ENCODE measurements at places on chromosomes 1 and 21.

DNA sequence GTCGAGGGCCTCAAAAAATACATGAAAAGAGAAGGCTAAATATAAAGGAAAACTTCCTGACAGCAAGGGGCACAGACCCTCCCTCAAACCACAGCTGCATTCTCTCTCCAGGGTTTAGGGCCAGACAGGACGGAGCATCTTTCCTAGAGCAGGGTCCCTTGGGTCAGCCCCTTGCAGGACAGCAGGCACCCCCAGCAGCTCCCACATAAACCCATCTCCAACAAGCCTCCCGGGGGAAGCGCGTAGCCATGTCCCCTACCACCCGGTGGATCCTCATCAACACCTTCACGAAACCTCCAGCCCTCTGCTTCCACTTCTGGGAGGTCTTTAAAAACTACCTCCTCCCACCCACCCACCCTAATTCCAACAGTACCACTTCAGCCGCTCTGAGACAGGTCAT lies 59.5 kb downstream of the CD46 start:
- DNase-seq, result no peak

DNA sequence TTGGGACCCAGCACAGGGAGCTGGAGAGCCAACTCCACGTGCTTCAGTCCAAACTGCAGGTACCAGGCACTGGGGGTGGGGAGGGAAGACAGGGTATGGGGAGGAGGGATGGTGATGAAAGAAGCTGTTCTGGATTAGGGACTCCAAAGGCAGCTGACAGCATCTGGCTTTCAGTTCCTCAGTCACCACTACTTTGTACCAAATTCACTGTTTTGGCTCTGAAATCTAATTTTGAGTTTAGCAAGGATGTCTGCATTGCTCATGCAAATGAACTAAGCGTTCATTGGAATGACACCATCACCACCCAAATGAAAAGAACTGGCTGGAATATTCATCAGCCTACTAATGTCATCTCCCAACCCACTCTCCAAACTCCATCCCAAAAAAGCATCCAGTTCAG lies 8.7 kb downstream of the C1orf74 start:
- no peak for DNase-seq

- no peak for DNase-seq
Measured at GRCh38 chr1:109120356-109120755, 6.4 kb downstream of the ELAPOR1 start.

DNA sequence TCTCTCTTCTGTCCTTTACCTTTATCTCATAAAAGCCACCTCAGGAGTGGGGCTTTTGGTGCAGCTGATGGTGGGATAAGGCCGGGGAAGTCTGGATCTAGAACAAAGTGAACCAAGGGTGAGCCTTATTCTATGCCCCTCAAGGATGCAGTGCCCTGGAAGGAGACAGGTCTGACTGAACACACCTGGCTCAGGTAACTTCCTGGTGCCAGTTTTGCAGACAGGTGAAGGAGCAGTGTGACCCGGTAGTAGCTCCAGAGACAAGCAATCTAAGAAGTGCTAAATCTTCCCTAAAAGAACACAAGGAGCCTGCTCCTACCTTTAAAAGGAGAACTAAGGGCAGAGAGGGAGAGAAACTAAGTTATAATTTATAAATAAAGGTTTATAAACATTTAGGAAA lies 2.9 kb downstream of the KCNJ15 start:
- no peak for DNase-seq

DNA sequence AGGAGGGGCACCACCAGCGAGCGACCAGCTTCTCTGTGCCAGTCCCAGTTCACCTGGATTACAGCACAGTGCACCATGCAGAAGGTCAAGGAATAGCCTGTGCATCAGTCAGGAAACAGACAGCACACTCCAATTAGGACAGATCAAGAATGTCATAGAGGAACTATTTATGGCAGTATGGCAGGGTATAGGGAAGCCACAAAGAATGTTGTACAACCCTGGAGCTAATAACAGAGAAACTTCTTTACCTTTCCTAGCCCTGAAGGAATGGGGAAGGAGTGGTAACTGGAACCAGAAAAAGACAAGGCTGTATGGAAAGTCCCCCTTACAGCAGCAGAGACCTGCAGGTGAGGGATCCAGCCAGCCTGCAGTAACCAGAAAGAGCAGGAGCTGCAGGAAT lies 87.8 kb upstream of the USP24 start:
- DNase-seq, result no peak

GRCh38 chr1:56939209-56939608 lies 26.6 kb downstream of the C8B start:
- DNase-seq, result no peak

GRCh38 chr1:205239078-205239477 lies 11.3 kb downstream of the TMCC2 start:
- no peak for DNase-seq

DNA sequence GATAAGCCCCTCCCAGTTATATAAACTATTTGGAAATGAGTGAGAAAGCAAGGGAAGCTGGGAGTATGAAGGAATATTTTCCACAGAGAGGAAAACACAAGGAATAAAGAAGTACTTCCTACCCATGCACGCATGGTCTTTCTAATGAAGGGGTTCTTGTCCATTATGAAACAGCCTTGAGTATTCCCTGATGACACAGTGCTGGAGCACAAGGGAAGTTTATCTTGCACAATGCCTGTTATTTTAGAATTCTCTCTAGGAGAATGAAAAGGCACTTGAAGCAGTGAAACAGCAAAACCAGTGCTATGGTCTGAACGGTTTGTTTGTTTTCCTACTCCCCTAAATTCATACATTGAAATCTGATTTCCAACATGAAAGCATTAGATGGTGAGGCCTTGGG lies 38.6 kb upstream of the ADAMTS1 start:
- no peak for DNase-seq

- DNase-seq, result no peak
Measured at GRCh38 chr1:3924825-3925220, 24.8 kb upstream of the C1orf174 start.

GRCh38 chr1:61925591-61926298 lies 183.5 kb downstream of the PATJ start:
- DNase-seq, result no peak

GRCh38 chr1:17643861-17644703 lies 104.6 kb downstream of the ARHGEF10L start:
- DNase-seq, result no peak

DNA sequence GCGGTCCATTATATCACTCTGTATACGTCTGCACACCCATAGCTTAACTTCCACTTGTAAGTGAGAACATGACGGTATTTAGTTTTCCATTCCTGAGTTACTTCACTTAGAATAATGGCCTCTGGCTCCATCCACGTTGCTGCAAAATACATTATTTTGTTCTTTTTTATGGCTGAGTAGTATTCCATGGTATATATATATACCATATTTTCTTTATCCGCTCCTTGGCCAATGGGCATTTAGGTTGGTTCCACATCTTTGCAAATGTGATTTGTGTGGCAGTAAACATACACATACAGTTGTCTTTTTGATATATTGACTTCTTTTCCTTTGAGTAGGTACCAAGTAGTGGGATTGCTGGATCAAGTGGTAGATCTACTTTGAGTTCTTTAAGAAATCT lies 245.1 kb downstream of the NFIA start:
- DNase-seq, result no peak

DNA sequence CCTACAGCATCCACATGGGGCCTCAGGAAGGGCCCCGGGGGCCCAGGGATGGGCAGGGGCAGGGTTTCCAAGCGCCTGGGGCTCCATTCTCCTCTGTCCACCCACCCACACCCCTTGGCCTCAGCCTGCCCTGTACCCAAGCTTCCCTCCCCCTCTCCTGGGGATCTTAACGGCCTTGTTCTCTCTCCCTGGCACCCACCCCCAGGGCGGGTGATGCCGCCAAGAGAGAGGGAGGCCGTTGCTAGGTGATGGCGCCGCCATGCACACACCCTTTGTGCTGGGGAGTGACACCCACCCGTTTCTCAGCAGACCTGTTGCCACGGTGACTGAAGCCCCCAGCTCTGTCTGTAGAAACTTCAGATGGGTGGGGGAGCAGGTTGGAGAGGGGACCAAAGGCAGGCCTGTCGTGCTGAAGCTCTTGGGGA lies 7.6 kb downstream of the GPR37L1 start:
- DNase-seq, result no peak

- no peak for DNase-seq
Measured at GRCh38 chr1:225500624-225501192, 72.9 kb upstream of the LBR start.

- no peak for DNase-seq
Measured at GRCh38 chr1:208665936-208666335, 421.8 kb upstream of the PLXNA2 start.

DNA sequence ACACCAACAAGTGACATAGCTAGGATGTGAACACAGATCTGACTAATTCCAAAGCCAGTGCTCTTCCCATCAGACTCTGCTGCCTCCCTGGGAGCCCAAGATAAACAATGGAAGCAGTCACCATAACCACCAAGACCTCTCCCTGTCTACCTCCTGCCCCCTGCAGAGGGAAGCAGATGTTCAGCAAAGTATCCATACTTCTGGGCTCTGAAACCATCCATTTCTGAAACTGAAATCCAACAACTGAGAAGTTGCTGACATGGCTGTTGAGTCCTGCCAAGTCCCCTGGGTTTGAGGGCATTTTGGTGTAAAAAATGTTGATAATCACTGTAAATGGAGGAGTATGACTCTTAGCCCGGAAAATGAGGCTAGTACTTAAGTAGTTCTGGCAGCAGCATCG lies 102.1 kb downstream of the TYW3 start:
- DNase-seq, result no peak

GRCh38 chr1:241460098-241460873 lies 59.3 kb downstream of the FH start:
- no peak for DNase-seq

DNA sequence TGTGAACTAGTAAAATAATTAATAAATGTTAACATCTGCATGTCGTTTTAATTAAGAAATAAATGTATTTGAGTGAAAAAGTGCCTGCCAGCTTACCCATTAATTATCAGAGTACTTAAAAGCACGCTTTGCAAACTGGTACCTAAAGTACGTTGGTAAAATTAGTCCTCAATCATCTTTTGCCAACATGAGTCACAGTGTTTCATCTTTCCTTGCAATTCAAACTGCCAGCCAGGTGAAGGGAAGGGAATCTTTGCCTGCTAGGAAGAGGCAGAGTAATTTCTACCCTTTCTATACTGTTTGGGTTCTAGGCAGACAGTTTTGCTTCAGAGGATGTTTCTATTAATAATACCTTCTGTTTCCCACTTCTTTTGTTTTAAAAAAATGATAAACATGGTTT lies 57.2 kb upstream of the CNIH3 start:
- DNase-seq, result no peak

- DNase-seq, result no peak
Measured at GRCh38 chr1:211336775-211337174, 10.1 kb downstream of the TRAF5 start.

DNA sequence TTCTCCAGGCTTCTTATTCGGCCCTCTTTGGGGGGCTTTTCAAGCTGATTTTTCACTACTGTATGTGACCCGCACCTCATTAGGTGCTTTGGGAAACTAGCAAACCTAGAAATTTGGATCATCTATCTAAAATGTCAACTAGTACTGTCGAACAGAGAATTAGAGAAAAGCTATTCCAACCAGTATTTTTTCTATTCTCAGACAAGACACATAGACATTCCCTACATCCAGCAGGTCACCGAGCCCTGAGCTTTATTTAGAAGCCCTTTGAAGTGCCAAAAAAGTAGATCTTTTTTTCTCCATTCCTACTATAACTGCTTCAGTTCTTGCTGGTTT lies 310 bp upstream of the SSR2 start:
- DNase-seq, result no peak

GRCh38 chr1:91555821-91556531 lies 55.3 kb downstream of the CDC7 start:
- no peak for DNase-seq

DNA sequence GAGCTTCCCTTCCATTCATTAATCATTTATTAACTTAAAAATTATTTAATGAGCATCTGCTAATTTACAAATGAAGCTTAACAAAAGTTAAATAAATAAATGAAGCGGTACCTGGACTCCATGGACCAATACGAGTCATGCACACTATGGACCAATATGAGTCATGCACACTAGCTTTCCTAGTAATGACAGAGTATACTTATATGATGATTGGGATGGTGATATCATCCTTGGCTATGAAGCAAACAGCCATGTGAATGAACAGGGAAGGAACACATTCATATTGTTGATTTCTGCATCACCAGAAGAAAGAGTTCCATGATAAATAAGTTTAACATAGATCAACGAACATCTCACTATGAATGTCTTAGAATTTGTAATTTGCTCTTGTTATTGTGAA lies 109.9 kb downstream of the SPAG17 start:
- no peak for DNase-seq

- no peak for DNase-seq
Measured at GRCh38 chr1:22444856-22445255, 6.8 kb upstream of the ZBTB40 start.

DNA sequence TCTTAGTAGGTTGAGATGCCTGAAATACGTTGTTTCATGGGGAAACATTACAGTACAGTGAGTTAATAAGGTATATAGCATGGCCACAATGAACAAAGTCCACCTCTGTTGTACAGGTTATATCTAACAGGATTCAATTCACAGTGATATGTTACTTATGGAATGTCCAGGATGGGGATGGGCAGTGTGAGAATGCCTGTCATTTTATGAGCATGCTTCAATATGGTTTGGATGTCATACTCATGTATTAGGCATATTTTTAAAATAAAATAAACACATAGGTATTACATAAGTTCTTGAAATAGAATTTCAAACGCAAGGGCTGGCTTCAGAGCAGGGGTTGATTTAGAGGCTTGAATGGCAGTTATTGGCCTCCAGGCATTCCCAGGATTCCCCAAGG lies 6.1 kb upstream of the PHLDA3 start:
- no peak for DNase-seq

GRCh38 chr1:15016001-15016400 lies 137.5 kb upstream of the TMEM51 start:
- DNase-seq, result no peak

DNA sequence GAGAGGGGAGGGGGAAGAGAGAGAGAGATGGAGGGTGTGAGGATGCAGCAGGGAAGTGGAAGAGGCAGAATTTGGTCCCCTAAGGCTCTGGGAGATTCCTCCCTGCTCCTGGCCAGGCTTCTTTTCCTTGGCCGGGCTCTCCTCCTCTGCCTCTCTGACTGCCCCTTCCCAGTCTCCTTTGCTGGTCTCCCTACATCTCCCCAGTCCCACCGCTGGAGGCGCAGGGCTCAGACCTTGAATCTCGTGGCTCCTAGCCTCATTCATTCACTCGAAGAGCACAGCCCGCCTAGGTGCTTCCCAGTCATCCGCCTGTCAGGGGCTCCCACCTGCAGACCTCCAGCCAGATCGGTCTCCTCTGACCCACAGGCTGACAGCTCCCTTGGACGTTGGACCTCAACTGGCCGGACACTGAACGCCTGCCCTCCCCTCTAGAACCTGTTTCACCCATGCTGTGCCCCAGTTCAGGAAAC lies 76.5 kb downstream of the VWA5B1 start:
- peak; percentile 30 for DNase-seq

DNA sequence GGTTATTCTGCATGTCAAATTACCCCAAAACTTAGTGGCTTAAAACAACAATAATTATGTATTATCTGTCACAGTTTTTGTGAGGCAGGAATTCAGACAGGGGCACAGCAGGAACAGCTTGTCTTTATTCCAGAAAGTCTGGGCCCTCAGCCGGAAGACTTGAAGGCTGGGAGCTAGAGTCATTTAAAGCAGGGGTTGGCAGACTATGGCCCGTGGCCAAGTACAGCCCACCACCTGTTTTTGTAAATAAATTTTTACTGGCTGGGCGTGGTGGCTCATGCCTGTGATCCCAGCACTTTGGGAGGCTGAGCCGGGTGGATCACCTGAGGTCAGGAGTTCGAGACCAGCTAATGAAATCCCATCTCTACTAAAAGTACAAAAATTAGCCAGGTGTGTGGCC lies 39.6 kb upstream of the KDM4A start:
- no peak for DNase-seq

All from HTR-8/SVneo (cell line).